ENCODE measurements at places on chromosomes 5 and 9.

DNA sequence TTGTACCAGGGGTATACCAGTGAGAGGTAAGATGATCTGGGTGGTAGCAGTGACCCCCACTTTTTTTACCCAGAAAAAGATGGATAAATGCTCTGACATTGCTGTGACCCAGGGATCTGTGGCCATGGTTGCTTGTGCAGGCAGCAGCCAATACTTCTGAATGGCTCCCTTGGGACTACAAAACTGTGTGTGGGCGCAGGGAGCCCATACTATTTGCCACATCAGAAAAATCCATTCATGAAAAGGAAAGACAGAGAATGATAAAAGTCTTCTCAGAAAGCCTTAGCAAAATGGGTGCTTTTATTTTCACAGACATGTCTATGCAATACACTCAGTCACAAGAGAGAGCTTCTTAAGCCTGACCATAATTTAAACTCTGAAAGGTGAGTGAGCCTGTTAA lies 37.3 kb upstream of the ALDOB start:
- DNase-seq = no peak

- no peak for DNase-seq
These were observed 1.3 kb downstream of the SLC1A1 start for GRCh38 chr9:4491626-4491975.

DNA sequence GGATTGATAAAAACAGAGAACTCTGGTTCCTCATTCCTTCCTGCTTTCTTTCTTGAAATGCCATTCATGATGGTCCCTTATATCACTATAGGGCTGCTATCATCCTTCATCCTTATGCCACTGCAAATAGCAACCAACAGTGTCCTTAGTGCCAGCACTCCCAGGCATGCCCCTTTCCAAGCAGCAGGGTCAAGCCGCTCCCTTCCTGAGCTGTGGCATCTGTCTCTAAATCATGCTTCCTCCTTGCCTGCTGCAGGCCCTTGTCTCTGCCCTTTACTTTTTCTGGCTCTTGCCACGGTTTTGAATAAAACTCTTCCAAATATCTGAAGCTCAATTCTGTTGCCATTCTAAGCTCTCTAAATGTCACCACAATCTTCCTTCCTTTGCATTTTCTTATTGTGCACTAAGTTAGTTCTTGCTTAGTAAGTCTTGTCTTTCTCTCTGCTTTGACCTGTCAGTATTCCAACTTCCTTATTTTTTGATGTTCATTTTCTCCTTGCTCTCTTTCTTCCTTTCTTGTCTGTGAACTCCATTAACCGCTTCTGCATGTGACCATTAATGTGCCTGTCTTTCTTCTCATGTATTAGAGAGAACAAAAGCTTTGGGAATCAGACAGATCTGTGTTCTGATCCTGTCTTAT lies 19.9 kb downstream of the TLR4 start:
- no peak for DNase-seq

- no peak for DNase-seq
These were observed 657.9 kb downstream of the ACTL7B start for GRCh38 chr9:108197899-108198298.

DNA sequence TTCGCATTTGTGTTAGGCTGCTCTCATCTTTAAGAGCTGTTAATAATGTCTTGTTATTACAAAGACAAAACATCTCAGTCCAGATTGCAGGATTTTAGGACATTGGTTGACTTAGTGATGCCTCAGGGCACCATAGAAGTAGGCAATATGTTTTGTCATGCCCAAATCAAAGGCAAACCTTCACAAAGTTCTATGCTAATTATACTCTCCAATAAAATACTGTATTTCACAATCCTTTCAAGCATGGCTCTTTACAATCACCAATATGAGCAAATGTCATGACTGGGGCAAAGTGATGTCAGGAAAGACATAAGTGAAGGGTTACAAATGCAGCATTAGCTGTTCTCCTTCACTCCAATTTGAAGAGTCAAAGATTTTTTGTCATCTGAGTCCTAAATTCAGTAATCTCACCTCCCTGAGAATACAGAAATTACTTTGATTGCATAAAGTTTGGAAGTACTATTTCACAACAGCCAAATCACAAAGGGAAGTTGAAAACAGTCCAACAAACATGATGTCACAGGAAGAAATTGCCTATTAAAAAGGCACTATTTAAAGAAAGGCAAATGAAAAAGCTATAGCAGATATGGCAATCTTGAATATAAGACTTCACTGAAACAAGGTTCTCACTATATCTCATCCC lies 303.2 kb downstream of the PRR16 start:
- no peak for DNase-seq

- no peak for DNase-seq
These were observed 760.6 kb downstream of the TLE1 start for GRCh38 chr9:80928697-80929096.

GRCh38 chr5:149177911-149178565 lies 36.7 kb downstream of the ABLIM3 start:
- no peak for DNase-seq

All from brain pericyte (primary cell).